ENCODE measurements at places on chromosomes 6 and 20.

DNA sequence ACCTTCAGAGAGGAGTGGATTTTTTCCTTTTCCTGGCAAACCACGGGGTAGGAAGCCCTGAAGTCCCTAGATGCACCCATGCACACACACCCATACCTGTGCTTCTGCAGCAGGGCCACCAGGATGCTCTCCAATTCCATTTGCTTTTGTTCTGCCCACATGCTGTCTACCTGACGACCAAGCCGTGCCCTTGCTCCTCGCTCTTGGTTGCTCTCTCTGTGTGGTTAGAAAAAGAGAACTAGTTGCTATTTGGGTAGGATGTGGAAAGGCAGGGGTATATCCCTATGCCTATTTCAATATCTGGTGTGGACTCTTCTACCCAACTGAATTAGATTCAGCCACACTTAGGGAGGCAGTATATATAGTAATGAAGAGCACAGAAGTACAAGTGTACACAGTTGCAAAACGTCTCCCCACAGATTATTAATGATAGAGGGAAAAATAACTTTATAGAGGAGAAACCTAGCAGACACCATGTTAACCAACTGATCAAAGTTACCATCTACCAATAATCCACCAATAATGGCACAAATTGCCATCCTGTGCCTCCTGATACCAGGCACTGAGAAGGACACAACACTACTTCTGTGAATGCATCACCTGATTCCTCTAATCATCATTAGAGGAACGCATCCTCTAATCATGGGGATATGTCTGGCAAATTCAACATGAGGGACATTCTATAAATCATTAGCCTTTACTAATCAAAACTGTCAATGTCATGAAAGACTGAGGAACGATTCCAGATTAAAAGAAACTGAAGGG lies 7.3 kb downstream of the GHRH start:
- DNase-seq: no peak

DNA sequence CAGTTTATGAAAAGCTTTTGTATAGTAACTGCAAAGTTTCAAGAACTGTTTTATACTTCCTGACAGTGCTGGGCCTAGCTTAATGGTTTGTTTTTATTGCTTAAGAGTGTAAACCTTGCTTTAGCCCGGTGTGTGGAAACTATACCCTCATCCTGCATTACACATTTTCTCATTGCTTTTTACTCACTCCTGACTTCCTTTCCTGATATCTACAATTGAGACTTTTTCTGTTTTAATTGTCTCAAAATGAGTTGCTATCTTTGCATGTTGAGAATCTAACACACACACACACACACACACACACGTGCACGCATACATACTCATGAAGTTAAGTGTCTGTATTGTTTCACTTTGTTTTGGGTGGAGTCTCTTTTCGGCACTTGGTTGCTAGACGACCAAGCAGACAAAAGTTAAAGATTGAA lies 16.7 kb downstream of the BMP2 start:
- no peak for DNase-seq

- DNase-seq: no peak
Measured at GRCh38 chr6:135493218-135493961, 4.2 kb downstream of the AHI1 start.

GRCh38 chr6:72739368-72739779 lies 117.5 kb downstream of the KCNQ5 start:
- DNase-seq: no peak
